ENCODE measurements at places on chromosomes 12 and 14.

DNA sequence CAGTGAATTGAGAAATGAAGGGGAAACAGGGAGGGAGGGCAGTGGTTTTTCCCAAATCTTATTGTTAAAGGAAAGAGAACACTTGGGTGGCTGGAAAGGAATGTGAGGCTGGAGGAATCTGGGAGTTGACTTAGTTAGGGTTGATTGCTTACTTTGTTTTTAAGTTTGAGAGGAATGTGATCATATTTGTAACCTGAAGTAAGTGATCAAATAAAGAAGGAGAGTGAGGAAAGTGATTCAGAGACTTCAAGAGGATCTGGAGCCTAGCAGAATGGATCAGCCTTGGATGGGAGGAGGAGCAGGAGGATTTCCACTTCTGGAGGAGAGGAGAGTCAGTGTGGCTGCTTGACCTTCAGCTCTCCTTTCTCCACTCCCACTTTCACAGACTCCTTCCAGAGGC, 6.0 kb upstream of the LRP6 start:
- DNase-seq, result no peak

- no peak for DNase-seq
These were observed 158.5 kb downstream of the KLRB1 start for GRCh38 chr12:9449181-9449580.

DNA sequence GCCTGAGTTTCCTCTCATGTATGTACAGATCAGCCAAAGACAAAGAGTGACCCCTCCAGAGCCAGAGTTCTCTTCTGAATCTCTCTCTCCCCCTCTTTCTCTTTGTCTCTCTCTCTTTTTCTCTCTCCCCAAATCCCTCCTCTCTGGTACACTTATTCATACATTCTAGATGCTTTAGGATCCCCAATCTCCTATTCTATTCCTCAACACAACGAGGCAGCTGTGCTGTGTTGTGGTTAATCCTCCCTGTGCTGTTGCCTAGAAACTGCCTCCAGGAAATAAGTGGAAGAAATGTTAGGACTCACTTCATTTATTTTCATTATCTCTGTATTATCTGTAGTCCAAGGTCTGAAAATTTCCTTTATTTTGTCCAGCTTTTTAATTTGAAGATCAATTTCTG, 350.5 kb upstream of the OR4E1 start:
- no peak for DNase-seq

DNA sequence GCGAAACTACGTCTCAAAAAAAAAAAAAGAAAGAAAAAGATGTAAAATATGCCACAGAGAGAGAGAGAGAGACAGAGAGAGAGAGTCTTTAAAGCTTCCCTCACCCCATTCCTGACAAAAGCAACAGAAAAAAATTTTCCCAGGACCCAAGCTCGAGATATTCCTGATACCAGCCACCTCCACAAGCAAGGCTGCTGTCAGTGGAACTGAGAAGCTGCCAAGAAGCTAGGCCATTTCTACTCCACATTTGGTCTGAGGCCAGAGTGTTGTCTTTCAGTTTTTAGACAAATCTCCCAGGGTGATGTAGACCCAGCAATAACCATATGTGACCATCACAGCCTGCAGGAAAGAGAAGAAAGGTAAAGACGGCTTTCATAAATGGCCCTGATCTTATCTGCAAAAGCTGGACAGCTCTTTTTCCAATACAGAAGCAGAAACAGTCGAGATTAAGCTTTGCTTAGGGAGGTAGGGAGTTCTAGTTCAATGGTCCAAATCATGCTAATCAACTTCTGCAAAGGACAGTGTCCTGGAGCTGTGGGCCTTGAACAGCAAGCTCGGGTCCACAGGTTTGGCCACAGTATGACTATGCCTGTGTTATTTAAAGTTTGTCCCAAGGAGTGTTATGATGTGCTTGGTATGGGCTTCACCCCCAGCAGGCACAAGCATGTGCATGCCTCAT, 130.3 kb upstream of the NUDT4 start:
- no peak for DNase-seq

DNA sequence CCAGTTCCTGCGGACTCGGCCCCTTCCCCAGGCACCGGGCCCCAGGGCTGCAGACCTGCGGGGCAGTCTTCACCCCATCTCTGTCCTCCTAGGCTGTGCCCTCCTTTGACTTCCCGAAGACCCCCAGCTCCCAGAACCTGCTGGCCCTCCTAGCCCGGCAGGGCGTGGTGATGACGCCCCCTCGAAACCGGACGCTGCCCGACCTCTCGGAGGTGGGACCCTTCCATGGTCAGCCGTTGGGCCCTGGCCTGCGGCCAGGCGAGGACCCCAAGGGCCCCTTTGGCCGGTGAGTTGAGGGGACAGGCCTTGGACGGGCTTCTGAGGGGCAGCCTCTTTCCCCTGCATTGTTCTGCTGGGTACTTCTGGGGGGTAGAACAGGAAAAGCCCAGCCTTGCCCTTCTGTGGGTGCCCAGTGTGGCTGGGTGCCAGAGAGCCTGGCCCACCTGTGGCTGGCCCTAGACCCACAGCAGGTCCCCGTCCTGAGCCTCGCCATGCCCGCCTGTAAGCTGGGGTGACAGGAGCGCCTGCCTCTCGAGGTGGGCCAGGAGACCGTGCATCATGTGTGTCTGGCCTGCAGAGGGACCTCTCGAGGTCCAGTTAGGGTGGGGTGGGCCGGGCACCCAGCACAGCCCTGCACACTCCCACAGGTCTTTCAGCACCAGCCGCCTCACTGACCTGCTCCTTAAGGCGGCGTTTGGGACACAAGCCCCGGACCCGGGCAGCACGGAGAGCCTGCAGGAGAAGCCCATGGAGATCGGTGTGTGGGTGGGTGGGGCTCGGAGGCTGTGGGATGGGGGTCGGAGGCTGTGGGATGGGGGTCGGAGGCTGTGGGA, 12.6 kb upstream of the PUS1 start:
- DNase-seq, result no peak

- DNase-seq, result no peak
These were observed 69.4 kb downstream of the ARMH4 start for GRCh38 chr14:58082491-58083098.

DNA sequence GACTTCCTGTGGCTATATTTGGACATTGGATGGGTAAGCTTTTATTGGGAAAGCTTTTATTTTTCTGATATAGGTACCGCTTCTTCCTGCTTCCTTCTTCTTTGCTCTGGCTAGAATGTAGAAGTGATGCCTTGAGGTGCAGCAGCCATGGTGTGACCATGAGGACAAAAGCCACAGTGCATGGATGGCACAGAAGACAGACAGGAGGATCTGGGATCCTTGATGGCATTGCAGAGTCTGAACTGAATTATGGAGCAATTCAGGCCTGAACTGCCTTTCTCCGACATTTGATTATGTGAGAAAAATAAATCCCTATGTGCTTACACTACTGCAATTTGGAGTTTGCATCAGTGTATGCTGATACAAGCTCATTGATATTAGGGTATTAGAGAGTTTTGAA, 191.3 kb upstream of the CRY1 start:
- DNase-seq, result no peak

DNA sequence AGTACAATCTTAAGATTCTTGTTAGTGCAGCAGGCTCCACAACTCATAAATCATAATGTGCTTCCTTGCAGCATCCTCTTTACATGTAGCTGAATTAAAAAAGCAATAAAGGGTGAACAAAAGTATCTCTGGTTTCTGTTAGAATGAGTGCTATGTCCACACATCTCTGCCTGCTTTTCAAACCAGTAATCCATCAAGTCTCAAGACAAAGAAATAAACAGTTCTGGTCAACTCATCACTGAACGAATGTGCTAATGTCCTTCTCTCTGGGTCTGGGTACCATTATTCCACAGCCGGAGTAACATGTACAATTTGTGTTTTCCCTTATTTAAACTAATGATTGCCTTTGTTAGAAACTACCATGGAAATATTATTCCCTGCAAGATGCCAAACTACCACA, 273.0 kb upstream of the USP15 start:
- DNase-seq, result no peak

DNA sequence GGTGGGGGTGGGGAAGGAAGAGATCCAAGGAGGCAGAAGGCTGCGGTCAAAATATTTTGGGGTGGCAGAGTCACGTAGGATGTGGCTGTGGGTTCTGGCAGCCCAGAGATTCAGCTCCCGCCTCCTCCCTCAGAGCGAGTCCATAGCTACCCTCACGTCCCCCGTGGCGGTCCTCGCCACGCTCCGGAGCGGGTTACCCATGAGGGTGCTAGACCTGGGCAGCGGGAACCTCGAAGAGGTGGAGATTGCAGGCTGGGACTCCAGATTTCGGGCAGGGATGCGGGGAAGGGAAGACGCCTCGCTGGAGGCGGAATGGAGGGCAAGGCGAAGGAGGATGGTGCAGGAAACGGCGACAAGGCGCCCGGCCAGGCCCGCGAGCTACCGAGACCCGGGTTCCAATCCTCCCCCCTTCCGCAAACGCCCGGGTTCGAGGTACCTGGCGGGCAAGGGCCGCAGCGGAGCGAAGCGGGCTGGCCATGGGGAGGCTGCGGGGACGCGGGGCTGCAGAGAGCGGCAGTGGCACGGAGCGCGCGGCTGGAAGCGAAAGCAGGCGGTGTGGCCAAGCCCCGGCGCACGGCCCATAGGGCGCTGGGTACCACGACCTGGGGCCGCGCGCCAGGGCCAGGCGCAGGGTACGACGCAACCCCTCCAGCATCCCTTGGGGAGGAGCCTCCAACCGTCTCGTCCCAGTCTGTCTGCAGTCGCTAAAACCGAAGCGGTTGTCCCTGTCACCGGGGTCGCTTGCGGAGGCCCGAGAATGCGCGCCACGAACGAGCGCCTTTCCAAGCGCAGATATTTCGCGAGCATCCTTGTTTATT, 46.2 kb downstream of the BCAT1 start:
- no peak for DNase-seq

- no peak for DNase-seq
These were observed 60.2 kb downstream of the LRCOL1 start for GRCh38 chr12:132550014-132550802.
